ENCODE measurements at places on chromosomes 13 and 19.

GRCh38 chr13:109712124-109712722 lies 74.2 kb downstream of the IRS2 start:
- no peak for DNase-seq

DNA sequence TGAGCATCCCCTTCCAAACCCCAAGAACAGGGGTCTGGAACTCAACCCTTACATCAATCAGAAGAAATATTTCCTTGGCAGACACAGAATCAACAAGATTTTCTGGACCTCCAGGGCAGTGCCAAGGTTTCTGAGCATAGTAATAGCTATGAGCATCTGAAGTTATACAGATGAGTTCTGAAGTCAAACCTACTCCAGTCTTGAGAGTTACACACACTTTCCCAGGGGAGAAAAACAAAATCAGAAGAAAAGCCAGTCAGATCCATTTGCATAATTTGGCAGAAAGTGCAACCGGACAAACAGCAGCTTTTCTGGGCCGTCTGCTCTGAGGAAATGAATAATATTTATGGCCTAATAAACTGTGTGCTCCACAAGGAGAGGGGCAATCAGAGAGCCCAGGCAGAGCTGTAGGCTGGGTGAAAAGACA lies 93.1 kb downstream of the KL start:
- DNase-seq = no peak

DNA sequence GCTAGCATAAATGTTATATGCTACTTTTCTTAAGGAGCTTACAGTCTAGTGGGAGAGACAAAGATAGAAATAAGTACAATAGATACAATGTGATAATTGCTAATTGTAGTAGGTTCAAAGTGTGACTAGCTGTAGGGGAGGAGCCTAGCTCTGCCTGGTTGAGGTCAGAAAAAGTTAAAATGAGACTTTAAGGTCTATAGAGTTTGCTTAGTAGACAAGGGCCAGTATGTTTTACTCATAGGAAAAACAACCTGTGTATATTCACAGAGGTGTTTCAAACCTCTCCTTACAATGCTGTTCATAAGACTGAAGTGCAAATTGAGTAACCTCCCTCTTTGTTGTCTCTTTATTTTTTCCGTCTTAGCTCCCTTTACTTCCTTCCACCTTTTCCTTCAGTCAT lies 56.1 kb downstream of the PDS5B start:
- no peak for DNase-seq

DNA sequence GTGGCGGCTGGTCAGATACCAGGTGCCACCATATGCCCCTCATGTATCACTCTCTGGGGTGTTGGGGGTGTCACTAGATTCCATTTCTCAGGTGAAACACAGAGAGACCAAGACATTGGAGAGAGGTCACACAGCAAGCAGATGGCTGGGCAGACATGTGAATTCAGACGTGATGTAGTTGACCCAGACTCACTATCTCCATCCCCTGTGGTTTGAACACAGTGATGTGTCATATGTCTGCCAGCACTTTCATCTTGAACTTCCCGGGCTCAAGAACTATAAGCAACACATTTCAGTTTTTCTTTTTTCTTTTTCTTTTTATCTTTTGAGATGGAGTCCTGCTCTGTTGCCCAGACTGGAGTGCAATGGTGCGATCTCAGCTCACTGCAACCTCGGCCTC lies 16.1 kb upstream of the UPF1 start:
- DNase-seq = no peak

- DNase-seq = no peak
Measured at GRCh38 chr19:4555657-4556561, 3.6 kb downstream of the SEMA6B start.

DNA sequence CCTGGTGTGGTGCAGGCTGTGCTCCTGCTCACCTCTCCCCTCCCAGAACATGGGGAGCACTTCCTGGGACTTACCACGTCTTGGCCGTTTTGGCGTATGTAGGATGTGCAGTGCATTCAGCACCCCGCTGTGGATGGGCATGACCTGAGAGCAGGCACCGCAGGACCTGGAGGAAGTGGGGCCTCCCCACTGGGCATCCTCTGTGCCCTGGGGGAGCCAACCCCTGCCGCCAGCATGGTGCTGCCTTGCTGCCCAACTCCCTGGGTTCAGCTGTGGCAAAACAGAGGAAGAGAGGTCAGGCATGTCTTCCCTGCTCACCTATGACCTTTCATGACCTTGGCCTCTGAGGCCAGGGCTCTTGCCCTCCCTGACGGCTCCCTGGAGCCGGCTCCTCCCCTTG lies 103.5 kb downstream of the RAB20 start:
- no peak for DNase-seq

All from fibroblast of pulmonary artery (primary cell).